ENCODE measurements at places on chromosomes 5 and 9.
A peak's percentile ranks its signal among the peaks of the same experiment; 100 is the strongest.

DNA sequence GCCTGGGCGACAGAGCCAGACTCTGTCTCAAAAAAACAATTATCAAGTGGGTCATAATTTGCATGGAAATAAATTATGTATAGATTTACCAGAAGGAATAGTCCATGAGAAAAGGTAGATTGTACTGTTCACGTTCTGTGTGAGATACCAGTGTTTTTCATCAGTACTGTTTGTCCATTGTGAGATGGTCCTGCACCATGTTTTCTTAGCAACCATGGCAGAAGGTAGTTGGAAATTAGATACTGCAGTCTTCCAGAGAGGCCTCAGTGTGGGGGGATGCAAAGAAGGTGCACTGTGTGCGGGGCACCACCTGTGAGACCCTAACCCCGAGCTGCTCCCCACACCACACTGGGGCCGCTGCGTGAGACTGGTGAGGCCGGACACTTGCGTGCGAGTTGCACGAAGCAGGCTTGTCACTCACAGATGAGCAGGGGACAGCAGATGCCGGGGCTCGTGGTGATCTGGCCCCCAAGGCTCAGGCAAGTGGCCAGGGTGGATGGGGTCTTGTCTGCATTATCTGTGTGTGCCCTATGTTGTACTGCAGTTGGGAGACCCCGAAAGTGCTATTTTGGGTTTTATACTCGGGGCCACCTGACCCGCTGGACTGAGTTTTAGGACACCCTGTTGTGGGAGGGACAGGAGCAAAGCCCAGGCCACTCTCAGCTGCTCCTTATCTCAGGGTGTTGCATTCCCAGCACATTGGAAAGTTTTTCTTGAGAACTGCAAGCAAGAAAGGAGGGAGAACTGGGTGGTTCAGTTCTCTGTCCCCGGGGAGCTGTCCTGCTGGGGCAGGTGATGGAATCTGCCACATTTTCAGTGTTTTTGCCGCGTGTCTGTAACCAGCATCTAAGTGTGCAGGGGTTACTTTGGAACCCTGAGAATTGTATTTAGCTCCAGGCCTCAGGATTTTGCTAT lies 61.9 kb downstream of the EHMT1 start:
- DNase-seq, result no peak

DNA sequence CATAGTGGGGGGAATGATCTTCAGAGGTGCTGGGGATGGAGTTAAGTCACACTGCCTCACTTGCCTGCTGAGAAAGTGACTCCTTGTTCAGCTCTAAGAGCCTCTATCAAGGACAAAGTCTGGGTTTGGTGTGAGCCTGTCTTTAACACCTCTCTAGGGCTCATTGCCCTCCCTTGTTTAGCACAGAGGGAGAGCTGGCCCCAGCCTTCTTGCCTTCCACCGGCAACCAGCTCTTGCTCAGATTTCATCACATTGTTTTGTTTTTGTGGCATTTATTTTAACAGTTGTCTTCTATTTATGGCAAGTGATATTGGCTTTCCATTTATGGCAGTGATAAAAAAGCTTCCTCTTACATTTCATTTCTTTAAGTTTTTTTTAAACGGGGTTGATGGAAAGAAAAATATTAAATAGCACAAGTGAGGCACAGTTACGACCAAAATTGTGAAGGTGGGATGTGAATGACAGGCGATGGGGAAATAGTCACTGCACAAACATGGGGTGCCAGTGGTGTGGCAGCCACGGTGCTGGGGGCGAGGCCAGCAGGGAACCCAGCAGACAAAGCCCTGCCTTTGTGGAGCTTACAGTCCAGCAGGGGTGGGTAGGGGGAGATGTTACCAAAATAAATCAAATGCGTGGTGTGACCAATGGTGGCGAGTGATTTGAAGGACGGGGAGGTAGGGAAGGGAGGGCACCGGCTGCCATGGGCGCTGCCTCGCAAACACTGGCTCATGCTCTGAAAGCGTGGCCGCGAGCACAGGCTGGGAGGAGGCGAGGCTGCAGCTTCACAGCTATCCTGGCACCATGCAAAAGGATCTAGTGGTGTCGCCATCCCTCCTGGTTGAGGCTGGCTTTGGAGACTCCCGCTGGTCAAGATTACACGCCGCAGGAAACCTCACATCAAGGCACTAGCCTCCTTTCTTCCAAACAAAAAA lies 21.2 kb upstream of the UNC5A start:
- DNase-seq, result no peak

- no peak for DNase-seq
Observed at GRCh38 chr5:109370343-109370742, 39.4 kb downstream of the PJA2 start.

DNA sequence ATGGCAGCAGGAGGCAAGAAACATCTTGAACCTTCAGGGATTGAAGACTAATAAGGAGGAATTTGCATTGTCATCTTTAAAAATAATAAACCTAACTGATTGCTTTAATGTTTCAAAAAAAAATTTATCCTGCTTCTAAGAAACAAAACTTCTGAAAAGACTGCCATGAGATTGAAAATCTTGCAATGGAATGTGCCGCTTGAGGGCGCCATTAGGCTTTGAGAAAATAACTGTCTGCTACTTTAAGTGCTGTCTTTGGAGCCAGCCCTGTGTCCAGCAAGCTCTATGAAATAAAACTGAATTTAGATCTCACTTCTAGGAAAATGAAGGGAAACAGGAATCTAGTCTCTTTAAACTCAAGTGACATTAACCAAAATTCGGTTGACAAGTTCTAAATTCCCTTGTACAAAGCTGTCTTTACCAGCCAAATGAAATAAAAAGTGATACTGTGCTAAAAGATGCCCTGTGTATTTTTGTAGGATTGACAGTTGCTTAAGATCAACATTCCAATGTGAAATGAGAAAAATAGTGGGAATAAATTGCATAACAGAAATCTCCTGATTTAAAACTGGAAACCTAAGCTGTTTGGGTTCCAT lies 79.4 kb downstream of the ESM1 start:
- peak; percentile 31 for DNase-seq

- DNase-seq, result no peak
Observed at GRCh38 chr5:119926301-119926700, 296.9 kb downstream of the FAM170A start.

GRCh38 chr9:92775466-92775865 lies 10.8 kb upstream of the BICD2 start:
- no peak for DNase-seq

- no peak for DNase-seq
Observed at GRCh38 chr9:129677456-129677855, 12.0 kb downstream of the PRRX2 start.

- no peak for DNase-seq
Observed at GRCh38 chr9:132201780-132202703, 40.2 kb downstream of the NTNG2 start.

- peak; percentile 59 for DNase-seq
Observed at GRCh38 chr5:157463621-157464518, 3.9 kb downstream of the NIPAL4 start.

GRCh38 chr9:81082221-81082620 lies 607.1 kb downstream of the TLE1 start:
- no peak for DNase-seq

GRCh38 chr9:5301544-5301943 lies 3.0 kb downstream of the RLN2 start:
- no peak for DNase-seq

DNA sequence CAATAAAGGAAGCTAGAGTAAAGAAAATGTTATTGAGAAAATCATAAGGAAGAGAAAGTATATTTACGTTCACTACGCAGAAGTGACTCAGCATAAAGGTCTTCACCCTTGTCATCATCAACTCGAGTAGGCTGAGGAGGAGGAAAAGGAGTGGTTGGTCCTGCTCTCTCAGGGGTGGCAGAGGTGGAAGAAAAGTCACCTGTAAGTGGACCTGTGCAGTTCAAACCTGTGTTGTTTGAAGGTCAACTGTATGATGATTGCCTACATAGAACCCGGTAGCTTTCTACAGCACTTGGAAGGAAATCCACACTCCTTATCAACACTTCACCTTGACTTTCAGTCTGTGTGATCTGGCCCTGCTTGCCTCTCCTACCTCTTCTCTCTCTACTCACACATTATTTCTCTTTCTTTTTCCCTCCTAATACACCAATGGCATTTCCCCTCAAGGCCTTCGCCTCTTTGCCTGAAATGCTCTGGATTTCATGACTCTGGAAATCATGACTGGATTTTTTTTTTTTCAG lies 109.3 kb upstream of the CPEB4 start:
- DNase-seq, result no peak

- DNase-seq, result no peak
Observed at GRCh38 chr9:115209601-115210306, 91.8 kb upstream of the TNC start.

DNA sequence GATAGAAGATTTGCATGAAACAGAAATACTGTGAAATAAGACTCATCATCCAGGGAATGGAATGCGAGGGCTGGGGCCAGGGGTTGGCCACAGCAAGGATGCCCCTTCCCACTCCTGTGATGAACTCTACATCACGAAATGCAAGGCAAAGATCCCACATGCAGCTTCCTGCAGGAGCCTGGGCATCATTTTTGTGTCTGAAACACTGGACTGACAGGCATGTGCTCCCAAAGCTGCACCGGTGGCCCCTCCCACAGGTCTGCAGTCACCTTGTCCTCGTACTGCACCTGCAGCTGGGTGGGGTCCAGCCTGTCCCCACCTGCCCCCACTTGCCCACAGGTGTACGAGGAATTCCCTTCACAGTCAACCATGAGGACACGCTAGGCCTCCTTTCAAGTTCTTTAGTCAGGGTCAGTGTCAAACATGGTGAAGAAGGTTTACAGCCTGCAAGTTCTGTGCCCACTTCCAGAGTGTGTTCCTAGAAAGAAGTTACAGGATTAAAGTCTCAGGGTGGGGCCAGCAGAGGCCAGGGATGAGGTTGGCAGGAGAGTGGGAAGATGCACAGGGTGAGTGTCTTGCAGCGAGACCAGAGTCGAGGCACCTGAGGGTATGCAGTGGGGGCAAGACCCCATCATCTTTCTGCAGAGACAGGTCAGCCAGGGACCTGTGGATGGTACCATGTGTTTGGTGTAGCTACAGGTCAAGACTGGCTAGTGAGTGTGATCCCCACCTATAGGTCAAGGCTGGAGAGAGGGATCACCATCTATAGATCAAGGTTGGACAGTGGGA lies 155.0 kb upstream of the IRX2 start:
- DNase-seq, result no peak

DNA sequence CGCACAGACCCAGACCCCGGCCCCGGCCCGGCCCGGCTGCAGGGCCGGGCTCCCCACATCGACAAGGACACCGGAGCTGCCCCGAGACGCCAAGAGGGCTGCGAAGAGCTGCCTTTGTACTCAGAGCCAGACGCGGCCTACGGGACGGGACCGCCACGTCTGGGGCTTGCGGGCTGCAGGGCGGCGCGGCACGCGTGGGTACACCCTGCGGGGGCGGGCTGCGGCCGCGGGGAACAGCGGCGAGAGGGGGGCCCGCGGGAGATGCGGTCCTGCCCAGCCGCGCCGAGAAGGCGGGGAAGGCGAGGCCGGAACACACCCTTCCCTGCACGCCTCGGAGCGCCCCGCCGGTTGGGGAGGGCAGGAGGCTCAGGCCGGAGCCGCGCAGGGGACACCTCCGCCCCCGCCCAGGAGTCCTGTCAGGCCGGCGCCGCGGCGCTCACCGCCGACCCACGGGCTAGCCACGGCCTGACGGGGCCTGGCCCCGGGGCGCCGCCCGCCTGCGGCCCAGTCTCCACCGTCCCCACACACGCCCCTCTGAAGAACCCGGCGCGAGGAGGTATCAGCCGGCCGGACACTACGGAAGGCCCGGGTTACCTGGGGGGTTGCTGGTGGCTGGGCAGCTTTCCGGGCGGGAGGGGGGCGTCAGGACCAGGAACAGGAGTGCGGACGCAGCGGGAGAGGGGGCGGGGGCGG lies 478 bp downstream of the RAB14 start:
- DNase-seq, result no peak

DNA sequence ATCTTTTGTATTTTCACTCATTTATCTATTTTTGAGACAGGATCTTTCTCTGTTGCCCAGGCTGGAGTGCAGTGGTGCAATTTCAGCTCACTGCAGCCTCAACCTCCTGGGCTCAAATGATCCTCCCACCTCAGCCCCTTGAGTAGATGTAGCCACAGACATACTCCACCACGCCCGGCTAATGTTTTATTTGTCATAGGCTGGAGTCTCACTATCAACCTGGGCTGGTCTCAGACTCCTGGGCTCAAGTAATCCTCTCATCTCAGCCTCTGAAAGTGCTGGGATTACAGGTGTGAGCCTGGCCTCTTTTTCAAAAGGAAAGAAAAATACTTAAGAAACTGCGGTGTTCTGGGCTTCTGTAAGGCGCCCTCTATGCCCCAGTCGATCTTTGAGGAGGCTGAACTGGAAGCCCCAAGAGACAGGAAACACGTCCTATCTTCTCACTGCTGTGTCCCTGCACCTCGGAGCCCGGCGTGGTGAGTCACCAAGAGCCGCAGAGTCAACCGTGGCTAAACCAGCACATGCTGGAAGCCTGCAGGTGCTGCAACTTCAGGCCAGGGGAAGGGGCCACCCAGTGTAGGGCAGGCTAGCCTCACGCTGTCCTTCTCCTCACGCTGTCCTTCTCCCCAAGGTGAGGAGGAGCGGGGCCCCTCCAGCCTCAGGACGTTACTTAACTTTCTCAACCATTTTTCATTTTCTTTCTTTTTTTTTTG lies 15.2 kb upstream of the LHX3 start:
- no peak for DNase-seq

DNA sequence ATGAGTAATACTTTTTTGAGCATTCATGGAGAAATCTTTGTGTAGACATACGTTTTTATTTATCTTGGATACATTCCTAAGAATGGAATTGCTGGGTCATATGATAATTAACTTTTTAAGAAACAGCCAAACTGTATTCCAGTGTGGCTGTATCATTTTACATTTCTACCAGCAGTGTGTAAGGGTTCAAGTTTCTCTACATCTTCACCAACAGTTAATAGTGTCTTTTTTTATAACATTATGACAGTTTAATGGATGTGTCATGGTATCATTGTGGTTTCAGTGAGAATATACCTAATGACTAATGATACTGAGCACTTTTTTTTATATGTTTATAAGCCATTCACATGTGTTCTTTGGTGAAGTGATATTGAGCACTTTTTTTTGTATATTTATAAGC lies 52.4 kb downstream of the NIPBL start:
- peak; percentile 42 for DNase-seq

- DNase-seq, result no peak
Observed at GRCh38 chr9:97980479-97980803, 2.7 kb upstream of the ANP32B start.

GRCh38 chr9:109934857-109935215 lies 154.8 kb downstream of the PALM2AKAP2 start:
- no peak for DNase-seq

DNA sequence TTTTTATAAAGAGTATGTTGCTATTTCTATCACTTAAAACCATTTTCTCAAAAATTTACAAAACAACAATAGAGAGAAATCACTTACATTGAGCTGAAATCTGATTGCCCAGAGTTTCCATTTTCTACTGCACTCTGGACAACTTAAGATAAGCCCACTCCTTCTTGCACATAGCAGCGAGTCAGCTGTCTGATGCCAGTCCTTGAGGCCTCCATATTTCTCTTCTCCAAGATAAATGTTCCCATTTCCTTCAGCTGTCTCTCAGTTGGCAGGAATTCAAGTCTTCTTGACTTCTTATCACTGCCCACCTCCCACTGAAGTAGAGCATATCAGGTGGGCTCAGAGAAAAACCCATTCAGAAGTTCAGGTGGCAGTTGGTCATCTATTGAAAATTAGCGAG lies 78.5 kb upstream of the PIP5K1B start:
- DNase-seq, result no peak
